Stimulated activated CD4-positive, alpha-beta T cell treated with anti-CD3 and anti-CD28 coated beads, Interleukin-2, amount 100 ng/mL, for 24 hours (primary cell): ENCODE measurements at places on chromosomes 16 and 17.

DNA sequence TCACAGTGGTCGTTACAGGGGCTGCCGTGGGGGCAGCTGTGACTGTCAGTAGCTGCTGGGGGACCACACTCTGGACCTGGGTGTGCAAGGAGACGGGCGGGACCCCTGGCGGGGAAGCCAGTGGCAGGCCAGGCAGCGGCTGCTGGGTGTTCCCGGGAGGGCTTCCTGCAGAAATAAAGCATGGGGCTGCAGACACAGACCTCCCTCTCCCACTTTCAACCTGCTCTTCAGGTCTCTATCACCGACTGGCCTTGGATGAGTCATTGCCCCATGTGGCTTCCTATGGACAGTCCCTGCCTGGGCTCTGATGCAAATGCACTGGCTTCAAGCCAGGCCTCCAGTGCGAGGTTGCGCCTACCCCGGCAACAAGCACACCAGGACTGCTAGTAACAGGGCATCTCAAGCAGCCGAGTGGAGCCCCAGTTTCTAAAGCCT lies 17.2 kb downstream of the SREBF1 start:
- DNase-seq, result peak; percentile 87

DNA sequence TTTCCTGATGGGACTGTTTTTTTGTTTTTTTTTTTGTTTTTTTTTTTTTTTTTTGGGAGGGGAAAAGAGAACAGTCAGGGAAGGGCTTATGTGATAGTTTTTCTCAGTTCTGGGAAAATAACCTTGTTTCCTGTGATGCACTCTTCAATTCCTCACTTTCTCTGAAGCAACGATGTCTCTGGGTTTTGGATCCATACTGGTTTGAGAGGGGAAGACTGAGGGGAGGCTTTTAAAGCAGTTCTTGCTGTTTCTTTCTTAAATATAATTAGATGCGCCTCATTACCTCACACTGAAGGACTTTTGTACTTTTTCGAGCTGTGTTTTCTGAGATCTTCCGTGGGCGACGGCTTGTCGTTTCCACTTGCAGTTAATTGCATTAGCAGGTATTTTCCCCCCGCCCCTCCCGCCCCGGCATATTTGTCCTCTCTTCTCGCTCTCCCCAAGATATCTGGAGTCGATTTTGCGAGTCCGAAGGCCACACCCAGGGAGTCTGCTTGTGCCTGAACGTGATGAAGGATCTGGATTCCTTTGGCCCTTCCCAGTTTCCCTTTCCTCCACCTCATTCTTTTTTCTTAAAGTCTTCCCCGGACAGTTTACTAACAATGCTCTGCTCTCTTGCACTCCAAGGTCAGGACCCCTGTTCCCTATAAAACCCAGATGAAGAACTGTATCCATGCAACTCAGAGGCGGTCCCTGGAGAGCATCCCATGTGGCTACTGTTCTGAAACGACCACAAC lies 125.2 kb upstream of the ZFHX3 start:
- DNase-seq, result no peak

DNA sequence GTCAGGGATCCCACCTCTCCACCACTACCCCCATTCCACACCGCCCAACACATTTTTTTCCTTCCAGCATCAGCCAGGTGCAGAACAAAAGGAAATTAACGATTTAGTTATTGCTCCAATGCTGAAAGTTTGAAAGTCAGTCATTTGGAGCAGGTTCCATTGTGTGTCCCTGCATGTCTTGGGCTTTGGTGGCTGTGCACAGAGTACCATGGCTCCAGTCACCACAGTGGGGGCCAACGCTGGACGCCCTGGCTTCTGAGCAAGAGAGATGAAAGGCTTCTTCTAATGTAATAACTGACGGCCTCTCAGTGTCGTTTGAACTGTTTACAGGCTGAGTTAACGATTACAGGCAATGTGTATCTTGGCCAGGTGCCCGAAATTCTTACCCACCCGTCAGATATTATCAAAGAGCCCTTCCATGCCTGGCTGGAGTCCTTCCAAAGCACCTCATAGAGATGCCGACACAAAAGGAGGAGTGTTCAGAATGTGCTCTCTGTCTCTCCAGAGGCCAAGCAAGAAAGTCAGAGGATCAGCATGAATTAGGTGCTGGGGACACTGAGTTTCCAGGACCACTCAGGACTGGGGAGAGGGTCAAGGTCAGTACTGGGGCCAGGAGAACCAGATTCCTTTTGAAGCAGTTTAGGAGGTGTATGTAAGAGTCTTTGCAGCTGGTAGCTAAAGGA lies 25.9 kb downstream of the RNF43 start:
- no peak for DNase-seq

GRCh38 chr16:55498101-55498500 lies 10.8 kb upstream of the LPCAT2 start:
- DNase-seq, result no peak

GRCh38 chr16:49597796-49598195 lies 224.2 kb downstream of the C16orf78 start:
- DNase-seq, result no peak

- DNase-seq, result no peak
Observed at GRCh38 chr17:32696426-32696825, 180.5 kb downstream of the MYO1D start.

DNA sequence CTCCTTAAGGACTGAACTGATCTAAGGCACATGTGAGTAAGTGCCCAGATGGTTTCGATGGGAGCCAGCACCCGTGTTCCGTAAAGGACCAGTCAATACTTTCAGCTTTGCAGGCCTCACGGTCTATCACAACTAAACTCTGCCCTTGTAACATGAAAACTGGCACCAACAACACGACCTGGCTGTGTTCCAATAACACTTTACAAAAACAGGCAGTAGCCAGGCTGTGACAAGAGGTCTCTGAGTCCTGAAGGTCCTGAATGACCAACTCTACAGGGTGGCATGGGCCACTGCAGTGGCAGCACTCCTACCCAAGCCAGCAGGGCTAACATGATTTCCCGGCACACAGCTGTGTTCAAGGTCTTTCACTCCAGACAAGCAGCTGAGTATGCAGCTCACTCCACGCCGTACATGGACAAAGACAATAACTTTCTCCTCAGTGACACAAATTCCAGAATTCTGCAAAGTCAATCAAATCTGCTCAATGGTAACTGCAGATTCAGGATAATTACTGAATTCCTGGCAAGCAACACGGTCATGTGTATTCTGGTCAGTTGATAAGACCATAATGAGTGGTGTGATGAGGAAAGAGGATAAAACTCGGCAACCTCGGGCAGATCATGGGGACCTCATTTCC lies 15.3 kb downstream of the NPLOC4 start:
- no peak for DNase-seq

DNA sequence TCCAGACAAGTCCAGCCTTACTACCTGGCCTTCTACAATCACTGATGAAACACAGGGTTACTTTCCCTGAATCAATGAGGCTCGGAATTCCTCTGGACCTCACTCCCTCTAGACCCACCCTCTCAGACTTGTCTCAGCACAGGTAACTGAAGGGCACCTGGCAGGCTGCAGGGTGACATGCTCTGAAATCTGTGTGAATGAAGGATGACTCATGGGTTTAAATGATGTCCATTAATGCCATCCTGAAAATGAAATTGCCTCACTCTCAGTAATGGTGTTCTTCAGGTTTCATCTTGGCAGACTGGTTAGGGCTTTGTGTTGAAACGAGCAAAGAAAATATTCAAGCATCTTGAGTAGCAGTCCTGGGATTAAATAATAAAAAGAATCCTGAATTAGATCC lies 134.4 kb downstream of the MAF start:
- no peak for DNase-seq

DNA sequence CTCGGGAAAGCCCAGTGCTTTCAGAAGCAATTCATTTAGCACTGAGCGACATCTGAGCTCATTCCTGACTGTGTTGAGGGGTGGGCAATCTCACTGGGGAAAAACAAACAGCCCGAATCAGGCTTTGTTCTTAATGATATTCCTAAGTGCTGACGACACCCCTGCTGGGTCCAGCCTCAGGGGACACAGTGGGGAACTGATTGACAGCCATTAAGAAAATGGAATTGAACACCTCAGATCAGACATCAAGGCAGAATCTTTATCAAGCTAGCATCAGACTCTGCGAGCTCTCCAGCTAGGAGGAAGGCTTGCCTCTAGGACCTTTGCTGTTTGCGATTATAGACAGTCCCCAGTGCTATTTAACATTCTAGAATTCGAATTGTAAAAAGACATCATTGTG lies 22.5 kb upstream of the LYRM9 start:
- DNase-seq, result no peak

GRCh38 chr16:88688013-88688778 lies 1.9 kb upstream of the SNAI3 start:
- DNase-seq, result no peak

GRCh38 chr16:85615014-85615851 lies 2.1 kb downstream of the GSE1 start:
- peak; percentile 55 for DNase-seq

DNA sequence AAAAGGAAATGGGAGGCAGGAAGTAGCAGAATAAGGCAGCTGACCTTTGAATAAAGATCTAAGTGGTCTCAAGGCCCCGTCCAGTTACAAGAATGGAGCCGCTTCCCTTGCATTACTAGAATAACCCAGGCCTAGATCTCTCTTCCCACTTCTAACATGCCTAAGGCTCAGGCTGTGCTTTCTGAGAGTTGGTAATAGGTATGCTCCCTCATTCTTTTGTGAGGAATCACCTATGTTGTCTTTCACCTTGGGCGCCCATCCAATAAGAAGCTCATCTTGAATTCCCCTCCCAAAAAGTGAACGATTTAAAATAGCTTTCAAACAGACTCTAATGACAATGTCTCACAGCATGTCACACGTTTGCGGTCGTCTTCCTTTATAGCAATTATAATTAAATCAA lies 101.2 kb downstream of the KCNJ2 start:
- DNase-seq, result no peak

- no peak for DNase-seq
Observed at GRCh38 chr16:67207249-67208091, 8.5 kb downstream of the ELMO3 start.

DNA sequence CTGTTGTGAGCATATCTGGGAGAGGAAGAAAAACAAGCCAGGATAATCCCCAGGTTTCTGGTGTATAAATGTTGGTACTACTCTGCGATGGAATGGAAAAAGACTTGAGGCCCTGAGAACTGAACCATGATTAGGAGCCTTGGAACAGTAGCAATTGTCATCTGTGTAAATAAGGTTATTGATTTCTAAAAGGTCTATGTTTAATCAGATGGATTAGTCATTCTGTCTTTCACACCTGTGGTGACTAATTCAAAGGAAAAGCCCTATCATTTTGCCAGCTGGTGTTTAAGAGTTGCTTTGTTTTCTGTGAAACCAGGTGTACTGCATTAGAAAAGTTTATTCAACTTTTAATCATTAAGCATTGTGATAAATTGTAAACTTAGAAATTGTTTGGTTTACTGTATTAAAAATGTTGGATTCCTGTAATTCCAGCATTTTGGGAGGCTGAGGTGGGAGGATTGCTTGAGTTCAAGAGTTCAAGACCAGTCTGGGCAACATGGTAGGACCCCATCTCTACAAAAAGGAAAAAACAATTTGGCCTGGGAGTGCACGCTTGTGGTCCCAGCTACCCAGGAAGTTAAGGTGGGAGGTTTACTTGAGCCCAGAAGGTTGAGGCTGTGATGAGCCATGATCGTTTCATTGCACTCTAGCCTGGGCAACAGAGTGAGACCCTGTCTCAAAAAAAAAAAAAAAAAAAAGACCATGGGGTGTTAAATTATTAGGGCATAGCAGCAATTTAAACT lies 29.0 kb upstream of the KPNB1 start:
- no peak for DNase-seq

DNA sequence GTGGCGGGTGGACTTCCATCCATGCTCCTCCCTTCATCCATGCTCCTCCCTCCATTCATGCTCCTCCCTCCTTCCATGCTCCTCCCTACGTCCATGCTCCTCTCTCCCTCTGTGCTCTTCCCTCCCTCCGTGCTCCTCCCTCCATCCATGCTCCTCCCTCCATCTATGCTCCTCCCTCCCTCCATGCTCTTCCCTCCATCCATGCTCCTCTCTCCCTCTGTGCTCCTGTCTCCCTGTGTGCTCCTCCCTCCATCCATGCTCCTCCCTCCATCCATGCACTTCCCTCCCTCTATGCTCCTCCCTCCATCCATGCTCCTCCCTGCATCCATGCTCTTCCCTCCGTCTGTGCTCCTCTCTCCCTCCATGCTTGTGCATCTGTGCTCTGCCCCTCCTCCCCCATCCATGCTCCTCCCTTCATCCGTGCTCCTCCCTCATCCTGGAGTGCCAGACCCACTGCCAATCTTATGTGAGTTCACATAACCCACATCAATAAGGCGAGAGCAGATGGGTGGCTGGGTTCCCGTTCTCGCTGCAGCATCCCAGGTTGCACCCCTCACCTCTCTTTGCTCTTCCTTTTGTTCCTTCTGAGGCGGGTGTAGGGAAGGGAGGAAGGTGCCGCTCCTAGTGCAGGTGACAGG lies 22.8 kb downstream of the KSR1 start:
- DNase-seq, result no peak

DNA sequence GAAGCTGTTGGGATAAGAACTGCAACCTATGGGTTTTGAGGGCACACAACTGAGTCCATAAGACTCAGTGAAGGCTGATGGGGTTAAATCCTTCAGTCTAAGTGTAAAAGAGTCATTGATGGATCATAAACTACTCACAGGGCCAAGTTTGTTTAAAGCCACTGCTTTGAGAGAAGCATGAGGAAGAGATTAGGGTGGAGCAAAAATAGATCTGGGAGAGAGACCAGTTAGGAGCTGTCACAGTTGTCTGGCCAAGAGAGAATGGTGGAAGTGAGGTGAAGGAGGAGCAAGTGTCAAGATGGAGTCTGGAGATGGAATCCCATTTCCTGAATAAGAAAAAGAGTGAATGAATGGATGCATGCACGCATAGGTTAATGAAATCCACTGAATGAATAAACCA lies 379.1 kb upstream of the CDH11 start:
- no peak for DNase-seq

DNA sequence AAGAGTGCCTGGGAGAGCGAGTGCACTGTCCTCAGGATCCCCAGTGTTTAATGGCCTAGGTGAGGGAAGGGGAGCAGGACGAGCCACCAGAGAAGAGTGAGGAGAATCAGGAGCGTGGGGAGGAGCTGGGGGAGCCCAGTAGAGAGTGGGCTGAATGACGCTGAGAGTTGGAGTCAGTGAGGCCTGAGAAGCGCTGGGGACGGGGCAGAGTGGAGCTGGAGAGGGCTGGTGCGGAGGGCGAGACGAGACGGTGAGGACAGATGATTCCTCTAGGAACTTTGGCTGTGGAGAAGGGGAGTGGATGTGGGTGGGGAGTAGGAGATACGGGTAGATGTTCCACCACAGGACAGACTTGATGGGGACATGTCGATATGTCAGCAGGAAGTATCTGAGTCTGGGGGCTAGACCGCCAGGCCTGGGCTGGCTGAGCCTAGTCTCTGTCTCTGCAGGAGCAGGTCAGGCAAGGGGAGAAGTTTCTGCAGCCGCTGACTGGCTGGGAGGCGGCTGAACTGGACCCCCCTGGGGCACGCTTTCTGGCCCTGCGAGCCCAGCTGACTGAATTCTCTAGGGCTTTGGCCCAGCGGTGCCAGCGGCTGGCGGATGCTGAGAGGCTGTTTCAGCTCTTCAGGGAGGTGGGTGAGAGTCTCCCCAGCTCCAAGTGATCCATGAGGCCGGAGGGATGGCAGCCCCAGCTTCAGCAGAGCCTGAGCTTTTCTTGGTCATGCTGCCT lies 4.7 kb downstream of the PLEKHG4 start:
- DNase-seq, result no peak
